ENCODE measurements at places on chromosomes 12 and 14.
A peak's percentile ranks its signal among the peaks of the same experiment; 100 is the strongest.

GRCh38 chr14:96962337-96962736 lies 165.2 kb downstream of the VRK1 start:
- DNase-seq = no peak

DNA sequence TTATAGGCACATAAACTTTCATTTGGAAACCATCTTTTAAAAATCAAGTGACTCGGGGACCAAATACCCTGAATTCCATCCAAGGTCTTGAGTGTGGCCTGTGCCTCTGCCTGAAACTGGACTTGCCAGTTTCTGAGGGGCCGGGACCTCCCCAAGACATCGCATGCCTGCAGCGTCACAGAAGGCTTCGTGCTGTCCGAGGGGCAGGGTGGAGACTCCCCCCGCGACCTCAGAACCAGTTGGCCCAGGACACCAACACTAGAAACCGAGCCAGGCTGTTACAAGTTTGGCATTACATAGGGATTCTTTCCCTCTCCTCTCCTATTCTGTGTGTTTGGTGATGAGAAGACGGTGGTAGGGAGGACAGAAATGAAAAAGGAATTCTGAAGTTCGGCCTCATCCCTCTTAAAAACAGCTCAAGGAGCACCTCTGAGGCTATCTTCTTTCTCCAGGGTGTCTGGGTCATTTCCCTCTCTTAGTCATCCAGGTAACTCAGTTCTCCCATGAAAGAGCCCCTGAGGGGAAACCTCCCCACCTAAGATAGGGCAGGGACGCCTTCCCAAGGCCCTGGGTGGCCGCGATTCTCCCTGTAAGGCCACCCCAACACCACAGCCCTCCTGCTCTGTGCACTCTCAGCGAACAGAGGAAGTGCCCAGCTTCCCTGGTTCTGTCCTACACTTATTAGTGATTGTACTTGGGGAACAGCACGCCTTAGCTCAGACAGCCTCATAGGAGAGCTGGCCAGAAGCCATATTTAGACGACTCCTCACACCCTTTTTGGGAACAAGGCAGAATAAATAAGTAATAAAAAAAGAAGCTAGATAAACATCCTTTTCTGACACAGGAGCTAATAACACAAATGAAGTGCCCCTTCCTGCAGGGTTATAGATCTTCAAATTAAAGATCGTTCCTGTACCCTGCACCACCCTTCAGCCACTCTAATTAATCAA lies 93.8 kb downstream of the BCL11B start:
- DNase-seq = no peak

DNA sequence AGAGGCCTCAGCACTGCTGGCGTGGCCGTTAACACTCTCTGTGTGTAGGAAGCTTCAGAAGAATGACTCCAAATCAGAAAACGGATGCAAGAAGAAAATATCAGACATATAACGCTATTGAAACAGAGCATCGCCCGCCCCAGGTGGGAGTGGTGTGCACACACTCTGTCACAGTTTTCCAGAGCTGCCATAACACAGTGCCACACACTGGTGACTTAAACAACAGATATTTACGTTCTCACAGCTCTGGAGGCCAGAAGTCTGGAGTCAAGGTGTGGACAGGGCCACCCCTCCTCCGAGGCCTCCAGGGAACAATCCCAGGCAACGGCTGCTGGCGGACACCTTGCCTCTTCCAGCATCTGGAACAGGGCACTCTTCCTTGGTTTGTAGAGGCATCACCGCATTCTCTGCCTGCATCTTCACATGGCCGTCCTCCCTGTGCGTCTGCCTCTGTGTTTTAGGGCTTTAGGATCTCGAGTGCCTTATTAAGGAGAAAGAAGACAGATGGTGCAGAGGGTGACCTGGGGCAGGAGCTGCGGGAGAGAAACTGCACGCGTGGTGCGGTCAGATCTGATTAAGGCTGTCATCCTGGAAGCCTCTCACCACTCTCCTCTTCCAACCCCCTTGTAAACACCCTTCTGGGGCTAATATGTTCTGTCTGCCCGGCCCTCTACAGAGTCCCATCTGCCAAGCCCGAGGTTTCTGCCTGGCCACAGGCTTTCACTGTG lies 141.0 kb downstream of the SLC15A4 start:
- no peak for DNase-seq

GRCh38 chr14:52272375-52272774 lies 4.9 kb downstream of the PTGDR start:
- DNase-seq = peak; percentile 46

DNA sequence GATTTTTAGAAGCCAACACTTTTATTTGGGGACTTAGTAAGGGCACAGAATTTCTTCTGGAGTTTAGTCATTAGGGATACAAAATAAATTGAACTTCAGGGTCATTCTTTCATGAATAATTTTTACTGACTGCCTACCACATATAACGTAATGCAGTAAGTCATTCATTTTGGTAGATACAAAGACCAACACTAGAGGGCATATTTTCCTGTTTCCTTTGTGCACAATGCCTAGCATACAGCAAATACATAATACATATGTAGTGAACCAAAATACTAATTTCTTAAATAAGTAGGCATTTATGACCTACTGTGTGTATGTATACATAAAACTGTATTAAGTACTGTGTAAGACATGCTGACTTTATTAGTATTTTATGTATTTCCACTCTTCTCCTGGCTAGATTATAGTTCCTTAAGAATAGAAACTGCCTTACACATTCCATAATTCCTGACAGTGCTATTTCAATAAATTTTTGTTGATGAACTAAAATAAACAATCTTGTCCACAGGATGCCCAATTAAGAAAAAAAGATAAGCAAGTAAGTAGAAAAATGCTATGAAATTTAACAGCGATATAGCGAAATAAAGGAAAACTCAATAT lies 47.9 kb downstream of the PPP1R12A start:
- peak; percentile 15 for DNase-seq

GRCh38 chr14:22846811-22847307 lies 10.5 kb downstream of the MMP14 start:
- peak; percentile 4 for DNase-seq

DNA sequence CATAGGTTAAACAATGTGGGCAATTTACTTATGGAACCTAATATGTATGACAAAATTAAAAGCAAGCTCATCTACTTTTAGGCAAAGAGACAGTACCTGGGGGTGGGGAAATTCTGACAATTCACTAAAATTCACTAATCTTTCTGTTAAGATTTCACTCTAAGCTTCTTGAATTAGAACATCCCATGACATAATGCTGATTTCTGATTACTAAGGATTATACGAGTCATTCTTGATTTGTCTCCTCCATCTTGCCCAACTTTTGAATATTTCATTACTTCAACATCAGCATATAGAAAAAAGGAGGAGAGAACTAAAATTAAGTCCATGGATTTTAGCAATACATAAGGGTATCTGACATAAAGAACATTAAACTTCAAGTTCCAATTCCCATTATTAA lies 2.4 kb downstream of the CEP83 start:
- DNase-seq = no peak

DNA sequence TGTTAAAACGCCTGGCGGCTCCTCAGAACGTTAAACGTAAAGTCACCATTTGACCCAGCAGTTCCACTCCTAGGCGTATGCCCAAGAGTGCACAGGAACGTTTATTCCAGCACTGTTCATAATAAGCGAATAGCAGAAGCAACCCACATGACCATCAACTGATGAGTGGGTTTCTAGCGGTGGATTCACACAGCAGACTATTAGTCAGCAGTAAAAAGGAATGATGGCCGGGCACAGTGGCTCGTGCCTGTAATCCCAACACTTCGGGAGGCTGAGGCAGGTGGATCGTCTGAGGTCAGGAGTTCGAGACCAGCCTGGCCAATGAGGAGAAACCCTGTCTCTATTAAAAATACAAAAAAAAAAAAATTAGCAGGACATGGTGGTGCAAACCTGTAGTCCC lies 22.4 kb upstream of the FBRSL1 start:
- no peak for DNase-seq

All from HEK293T (cell line).